Hematopoietic multipotent progenitor cell treated with erythropoietin and hydrocortisone succinate and interleukin-3 and kit ligand, for 4 days (in vitro differentiated cells): ENCODE measurements at places on chromosomes 3 and 15.

- no peak for DNase-seq
Observed at GRCh38 chr3:21292971-21293370, 458.0 kb downstream of the ZNF385D start.

DNA sequence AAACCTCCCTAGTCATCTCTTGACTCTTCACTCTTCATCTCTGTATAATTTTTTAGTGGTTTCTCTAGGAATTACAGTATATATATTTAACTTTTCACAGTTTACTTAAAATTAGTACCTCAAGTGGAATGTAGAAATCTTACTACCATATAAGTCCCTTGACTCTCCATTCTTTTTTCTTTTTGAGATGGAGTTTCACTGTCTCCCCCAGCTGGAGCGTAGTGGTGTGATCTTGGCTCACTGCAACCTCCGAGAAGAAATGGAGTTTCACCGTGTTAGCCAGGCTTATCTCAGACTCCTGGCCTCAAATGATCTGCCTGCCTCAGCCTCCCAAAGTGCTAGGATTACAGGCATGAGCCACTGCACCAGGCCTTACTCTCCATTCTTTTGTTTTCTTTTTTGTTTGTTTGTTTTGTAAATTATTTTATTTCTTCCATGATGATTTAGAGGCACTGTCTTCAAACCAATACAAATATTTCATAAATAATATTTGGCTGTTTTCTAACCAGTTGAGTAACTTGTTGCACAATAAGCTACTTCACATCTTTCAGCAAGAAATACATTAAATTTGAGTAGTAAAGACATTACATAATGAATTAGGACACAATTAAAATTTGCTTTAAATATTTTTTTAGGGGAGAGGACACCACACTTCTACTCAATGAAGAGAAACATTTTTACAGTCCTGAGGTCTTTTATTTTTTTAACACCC lies 144.8 kb downstream of the RBPMS2 start:
- no peak for DNase-seq

DNA sequence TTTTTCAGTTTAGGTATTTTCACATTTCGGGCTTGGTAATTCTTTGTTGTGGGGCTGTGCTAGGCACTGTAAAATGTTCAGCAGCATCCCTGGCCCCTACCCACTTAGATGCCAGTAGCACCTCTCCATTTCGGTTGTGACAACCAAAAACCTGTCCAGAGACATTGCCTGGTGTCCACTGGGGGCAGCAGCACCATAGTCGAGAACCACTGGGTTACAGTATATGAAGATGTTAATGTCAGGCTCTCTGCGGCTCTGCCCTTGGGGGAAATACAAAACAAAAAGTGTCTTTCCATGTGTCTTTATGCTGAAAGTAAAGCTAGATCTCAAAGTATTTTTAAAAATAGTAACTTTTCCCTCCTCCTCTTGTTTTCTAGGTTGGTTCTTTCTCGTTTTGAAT lies 177.2 kb downstream of the ITPR1 start:
- peak; percentile 52 for DNase-seq

GRCh38 chr15:70054884-70055387 lies 42.8 kb downstream of the TLE3 start:
- no peak for DNase-seq

GRCh38 chr3:67699882-67700281 lies 45.5 kb upstream of the SUCLG2 start:
- no peak for DNase-seq

DNA sequence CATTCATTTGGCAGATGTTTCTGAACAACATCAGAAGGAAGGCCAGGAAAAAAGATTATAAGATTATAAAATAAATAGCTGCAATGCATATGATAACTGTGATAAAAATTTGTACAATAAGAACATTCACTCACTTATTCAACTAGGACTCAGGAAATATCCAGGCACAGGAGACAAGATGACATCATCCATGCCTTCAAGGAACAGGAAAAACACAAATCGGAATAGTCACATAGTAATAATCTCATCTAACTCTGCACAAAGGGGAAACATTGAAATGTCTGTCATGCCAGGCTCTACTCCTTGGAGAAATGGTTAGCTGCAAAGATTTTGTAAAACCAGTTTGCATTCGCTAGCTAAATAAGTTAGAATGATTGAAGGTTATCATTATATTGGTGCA lies 233.5 kb upstream of the AGTR1 start:
- DNase-seq: no peak
